ENCODE measurements at places on chromosomes 4 and X. TPM values are rescaled to one million over a fixed set of nuclear protein-coding genes. Genes with fewer than 3 reads are reported as not detected.

KCNE5 gene
- total RNA-seq, result 0.38 TPM

GK gene
- 6.3 TPM for total RNA-seq

SGCB gene
- total RNA-seq, result 74.5 TPM

CT47B1 gene
- total RNA-seq, result not detected

MAGEE1 gene
- total RNA-seq, result 3.7 TPM

BEND4 gene
- total RNA-seq, result not detected

POU3F4 gene
- total RNA-seq, result not detected

CXCL1 gene
- 9.2 TPM for total RNA-seq

EGF gene
- total RNA-seq, result 8.3 TPM

IL1RAPL1 gene
- 1.7 TPM for total RNA-seq

GRCh38 chr4:10084651-10085358, 31.8 kb downstream of the WDR1 start:
- DNase-seq, result peak; percentile 21

DNA sequence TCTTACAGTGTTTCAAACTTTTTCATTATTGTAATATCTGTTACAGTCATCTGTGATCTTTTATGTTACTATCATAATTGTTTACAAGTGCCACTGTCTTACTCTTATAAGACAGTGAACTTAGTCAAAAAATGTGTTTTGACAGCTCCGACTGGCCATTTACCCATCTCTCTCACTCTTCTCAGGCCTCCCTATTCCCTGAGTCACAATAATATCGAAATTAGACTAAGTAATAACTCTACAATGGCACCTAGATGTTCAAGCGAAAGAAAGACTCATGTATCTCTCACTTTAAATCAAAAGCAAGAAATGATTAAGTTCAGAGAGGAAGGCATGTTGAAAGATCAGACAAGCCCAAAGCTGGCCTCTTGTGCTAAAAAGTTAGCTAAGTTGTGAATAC, 184.2 kb downstream of the CDS1 start:
- no peak for DNase-seq

DNA sequence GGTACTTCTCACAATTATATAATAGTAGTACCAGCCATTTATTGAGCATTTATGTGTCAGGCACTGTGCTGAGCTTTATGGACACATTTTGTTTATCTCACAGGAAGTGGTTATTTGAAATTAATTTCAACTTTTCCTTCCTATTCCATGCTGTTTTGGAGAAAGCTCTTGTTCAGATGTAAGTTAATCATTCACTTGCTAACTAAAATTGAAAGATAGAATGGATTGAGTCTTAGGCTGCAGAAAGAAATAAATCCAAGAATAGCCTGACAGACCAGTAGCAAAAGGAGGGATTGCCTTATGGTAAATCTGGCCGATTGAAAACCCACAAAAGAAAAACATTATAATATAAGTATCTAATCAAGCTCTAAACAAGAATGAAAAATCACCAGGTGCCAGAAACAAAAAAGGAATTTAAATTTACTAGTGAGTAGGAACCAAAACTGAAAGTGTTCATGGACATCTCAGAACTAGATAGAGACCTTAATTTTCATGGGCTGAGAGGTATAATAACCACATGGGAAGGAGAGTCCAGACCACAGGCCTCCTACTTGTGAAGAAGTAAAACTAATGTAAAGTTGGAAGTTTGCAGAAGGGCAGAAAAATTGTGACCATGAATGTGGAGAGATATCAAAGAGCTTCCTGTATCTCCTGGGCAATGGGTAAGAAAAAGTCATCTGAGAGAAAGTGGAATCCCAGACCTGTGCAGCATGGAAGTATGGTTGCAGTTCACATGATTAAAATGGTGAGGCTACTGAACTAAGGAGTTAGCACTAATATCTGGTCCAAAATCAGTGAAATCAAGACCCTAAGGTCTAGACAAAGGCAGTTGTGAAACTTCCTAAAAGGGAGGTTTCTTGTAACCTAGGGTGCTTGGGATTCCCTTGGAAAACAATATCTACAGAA, 38.0 kb downstream of the RADX start:
- no peak for DNase-seq

GRCh38 chr4:56531823-56532222, 26.2 kb downstream of the ARL9 start:
- DNase-seq, result no peak

DNA sequence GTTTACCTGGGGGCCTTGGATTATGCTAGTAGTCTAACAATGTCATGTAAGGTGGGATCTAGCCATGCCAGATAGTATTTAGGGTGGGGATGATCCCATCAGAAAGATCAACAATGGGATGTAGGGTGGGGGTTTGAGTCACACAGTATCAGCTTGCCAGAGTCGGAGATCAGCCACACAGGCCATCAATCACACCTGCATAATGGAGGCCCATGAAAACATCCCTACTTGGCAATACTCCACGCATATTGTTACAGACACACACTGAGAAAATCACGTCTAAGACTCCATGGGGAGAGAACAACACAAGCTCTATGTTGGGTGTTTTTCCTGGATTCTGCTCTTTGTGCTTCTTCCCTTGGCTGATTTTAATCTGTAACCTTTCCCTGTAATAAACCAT, 49.5 kb upstream of the SLC25A4 start:
- no peak for DNase-seq

- DNase-seq, result no peak
These were observed 121.1 kb upstream of the PPARGC1A start for GRCh38 chr4:24010994-24011393.

- no peak for DNase-seq
These were observed 2.1 kb downstream of the GSTCD start for GRCh38 chr4:105710678-105711077.

DNA sequence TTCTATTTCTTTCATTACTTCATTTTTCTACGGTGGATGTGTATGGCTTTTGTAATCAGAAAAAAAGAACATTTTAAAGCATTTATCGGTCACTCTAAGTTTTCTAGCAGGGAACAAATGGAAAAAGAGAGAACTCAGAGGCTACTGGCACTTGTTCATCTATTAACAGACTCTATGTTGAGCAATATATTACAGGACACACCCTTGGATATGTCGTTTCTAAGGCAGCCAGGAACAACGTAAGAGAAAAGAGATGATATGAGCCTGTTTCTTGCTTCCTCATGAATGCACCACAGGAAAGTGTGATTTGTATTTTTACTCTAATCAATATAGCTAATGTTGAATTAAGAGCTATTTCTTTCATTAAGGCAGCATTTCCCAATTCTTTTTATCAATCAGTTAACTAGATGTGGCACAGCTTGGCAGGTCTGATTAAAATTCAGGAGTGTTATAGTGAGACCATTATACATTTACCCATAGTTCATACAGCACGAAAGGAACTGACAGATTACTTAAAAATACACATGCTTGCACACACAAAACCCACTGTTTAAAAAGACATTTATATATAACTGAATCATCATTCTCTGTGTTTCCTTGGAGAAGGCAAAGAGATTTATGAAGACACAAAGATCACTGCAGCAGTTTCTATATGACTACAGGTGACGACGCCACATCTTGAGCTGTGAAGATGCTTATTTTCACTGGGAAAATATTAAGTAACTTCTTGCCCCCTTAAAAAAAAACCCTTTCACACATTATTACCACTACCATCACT, 13.0 kb downstream of the RAB9B start:
- DNase-seq, result no peak

GRCh38 chr4:56640621-56641493, 40.2 kb downstream of the HOPX start:
- DNase-seq, result no peak

DNA sequence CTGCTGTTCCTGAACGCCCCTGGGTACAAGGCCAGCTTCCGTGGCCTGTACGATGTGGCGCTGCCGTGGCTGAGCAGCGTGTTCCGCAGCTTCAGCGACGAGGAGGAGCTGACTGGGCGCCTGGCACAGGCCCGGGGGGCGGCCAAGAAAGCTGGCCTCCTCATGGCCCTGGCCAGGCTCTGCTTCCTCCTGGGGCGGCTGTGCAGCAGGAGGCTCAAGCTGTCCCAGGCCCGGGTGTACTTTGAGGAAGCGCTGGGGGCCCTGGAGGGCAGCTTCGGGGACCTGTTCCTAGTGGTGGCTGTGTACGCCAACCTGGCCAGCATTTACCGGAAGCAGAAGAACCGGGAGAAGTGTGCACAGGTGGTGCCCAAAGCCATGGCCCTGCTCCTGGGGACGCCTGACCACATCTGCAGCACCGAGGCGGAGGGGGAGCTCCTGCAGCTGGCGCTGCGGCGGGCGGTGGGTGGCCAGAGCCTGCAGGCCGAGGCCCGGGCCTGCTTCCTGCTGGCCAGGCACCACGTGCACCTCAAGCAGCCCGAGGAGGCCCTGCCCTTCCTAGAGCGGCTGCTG, 28.2 kb downstream of the SH3TC1 start:
- no peak for DNase-seq

- DNase-seq, result no peak
These were observed 473.8 kb downstream of the SPRY1 start for GRCh38 chr4:123870216-123870876.

DNA sequence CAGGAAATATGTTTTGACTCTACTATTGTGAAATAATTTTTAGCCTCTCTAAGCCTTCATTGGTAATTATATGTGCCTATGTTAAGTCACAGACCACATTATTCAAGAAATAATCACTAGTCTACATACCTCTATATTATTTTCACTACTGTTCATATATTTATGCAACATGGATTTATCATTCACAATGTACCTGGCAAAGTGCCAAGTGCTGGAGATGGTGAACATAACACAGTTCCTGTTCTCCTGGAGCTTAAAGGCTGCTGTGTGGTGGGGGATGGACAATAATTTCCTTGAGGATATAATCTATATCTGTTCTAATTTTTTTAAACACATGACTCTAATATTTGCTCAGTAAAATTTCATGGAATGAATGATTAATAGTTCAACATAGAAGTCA, 527.7 kb upstream of the CXorf51A start:
- no peak for DNase-seq

DNA sequence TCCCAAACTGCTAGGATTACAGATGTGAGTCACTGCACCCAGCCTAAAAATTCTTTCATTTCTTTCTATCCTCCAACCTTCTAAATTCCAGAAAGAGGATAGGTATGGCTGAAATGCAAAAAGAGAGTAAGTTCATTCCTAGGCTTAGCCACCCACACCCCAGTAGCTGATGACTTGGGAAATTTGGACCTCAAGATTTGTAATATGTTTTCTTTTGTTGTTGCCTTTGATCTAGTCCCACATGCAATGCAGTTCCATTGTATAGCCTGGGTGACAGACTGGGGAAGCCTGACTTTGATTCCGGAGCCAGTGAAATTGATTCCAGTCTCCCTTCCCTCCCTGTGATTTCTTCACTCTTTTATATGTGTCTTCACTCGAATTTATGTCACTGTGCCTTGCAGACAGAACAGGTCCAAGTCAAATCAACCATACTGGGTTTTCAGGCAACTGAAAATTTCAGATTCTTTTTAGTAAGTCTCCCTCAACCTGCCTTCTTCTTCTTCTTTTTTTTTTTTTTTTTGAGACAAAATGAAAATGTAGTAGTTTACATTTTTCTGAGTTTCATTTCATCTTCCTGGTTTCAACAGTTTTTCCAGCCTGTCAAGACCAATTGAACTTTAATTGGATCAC, 176.2 kb upstream of the RBPJ start:
- DNase-seq, result no peak

DNA sequence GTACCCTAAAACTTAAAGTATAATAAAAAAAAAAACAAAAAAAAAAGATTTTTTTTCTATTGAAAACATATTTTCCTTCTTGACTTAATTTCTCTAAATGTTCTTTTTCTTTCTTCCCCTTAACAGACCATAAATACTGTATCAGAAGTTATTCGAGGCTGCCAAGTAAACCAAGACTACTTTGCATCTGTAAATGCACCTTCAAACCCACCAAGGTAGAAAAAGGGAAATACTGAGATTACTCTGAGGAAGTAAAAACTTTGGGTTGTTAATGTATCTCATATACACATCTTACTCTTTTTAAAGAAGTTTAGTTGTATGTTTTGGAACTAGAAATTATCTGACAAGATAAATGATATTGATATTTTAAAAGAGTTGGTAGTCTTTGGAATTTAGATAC, 65.6 kb downstream of the USO1 start:
- DNase-seq, result no peak

DNA sequence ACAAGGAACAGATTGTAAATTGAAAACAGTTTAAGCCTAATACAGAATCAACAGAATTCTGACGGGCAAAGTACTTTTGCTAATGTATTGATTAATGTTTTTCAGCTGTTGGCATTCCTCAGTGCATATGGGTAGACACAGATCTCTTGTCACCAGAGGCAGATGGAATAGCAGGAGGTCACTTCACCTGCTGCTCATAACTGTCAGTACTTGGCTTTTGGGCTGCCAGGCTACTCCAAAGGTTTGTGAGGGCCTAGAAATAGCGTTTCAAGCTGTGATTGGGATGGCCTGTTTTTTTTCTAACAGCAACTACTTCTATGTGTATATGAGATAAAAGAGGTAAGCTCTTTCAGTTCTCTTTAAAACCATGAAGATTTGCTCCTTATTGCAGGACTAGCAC, 307.5 kb upstream of the ANXA10 start:
- DNase-seq, result no peak

DNA sequence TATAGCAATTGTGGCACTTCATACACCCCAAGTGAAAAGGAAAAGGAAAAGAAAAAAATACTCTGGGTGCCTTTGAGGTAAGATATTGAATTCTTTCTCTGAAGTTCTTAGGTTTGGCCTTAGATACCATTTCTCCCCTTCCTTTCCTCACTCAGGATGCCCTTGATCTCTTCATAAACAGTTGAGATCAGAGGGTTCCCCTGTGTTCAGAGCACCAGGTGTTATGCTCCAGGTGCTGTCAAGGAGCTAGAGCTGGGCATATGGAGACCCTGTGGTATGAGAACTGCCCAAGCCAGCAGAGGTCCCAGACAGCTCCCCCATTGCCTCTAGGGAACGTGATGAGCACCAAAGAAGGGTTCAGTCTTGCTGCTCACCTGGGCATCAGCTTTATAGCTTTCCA, 17.1 kb upstream of the CD40LG start:
- no peak for DNase-seq

- no peak for DNase-seq
These were observed 12.4 kb downstream of the SLC34A2 start for GRCh38 chr4:25667931-25668557.

All from left cardiac atrium (tissue), 4 donors.